T-cell (primary cell): ENCODE measurements at places on chromosomes 5 and 9.

GRCh38 chr5:90967851-90968250, 409.3 kb downstream of the ADGRV1 start:
- no peaks in the 10 kb centered on the region for H3K36me3 ChIP-seq
- H3K4me1 ChIP-seq = no peaks in the 10 kb centered on the region
- H3K27me3 ChIP-seq = peaks cover 3% of the 10 kb centered on the region

DNA sequence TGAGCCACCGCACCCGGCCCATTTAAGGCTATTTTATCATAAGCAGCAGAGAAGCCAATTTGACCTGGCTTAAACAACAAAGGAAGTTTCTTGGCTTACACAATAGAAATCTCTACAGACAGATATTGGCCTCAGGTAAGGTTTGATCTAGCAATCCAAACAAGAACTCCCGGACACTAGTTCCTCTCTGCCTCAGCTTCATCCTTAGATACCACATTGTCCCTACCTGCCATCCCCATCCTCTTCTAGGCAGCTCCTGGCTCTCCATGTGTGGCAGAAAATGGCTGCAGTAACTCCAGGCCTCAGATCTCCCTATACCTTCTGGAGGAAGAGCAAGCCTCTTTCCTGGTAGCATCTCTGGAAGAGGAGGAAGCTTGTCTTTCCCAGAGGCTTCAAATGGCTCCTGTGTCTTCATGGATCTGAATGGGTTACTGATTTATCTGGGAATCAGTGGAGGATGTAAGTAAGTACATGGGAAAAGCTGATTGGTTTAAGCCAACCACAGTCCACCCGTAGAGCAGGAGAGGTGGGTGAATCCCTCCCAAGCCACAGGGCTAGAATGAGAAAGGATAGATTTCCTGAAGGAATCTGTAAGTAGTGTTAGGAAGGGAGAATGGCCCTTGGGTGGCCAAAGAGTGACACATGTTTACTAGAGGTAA, 26.7 kb upstream of the AOPEP start:
- H3K27me3 ChIP-seq = no peaks in the 10 kb centered on the region
- no peaks in the 10 kb centered on the region for H3K4me1 ChIP-seq
- no peak overlapping the region for H3K4me3 ChIP-seq

DNA sequence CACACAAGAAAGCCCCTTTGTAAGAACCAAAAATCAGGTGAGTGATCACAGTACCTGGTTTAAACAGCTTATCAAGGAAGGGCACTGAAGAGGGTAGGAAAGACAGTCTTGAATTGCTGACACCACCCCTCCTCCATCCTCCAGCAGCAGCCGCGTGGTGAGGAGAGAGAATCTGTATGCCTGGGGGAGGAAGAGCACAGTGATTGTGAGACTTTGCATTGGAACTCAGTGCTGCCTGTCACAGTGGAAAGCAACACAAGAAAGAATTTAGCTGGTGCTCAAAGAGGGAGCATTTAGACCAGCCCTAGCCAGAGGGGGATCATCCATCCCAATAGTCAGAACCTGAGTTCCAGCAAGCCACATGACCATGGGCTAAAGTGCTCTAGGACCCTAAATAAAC, 11.6 kb upstream of the STX17 start:
- H3K4me3 ChIP-seq = no peak overlapping the region
- no peak for DNase-seq
- H3K27ac ChIP-seq = no peak overlapping the region
- H3K4me1 ChIP-seq = no peaks in the 10 kb centered on the region
- no peaks in the 10 kb centered on the region for H3K27me3 ChIP-seq
- no peaks in the 10 kb centered on the region for H3K36me3 ChIP-seq

DNA sequence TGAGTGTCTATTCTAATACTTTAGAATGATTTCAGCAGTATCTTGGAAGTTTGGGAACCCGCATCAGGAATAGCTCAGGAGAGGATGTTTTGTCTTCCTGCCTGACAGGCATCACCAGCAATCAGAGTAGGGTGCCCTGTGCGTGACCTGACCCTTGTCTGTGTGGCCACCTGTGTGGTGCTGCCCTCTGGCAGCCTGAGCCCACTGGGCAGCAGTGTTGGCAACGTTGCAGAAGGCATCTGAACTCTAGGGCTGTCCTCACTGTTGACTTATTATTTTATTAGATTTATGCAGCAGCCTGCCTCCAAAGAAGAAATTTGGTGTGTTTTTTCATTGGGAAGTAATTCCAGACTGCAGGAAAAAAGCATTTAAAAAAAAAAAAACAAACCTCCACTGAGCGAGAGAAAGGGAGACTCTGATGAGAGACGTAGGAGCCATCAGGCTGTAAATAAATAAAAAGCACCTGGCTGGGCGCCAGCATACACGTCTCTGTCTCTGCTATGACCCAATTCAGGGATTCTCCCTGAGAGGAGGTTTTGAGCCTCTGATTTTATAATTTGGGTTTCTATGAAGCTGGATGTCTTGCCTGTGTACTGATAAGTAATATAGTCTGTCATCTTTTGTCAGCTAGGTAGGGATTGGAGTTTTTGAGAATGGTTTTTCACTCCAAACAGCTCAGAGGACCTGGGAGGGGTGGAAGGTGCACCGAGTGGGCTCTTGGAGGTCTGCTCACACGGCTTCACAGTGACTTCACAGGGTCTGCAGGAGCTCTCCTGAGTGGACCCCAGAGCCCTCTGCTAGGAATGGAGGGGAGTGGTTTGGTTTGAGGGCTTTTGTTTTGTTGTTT, 49.0 kb downstream of the FAM78A start:
- H3K4me3 ChIP-seq = no peak overlapping the region
- no peak for DNase-seq
- H3K27ac ChIP-seq = no peak overlapping the region
- H3K4me1 ChIP-seq = no peaks in the 10 kb centered on the region
- H3K36me3 ChIP-seq = peaks cover 48% of the 10 kb centered on the region

DNA sequence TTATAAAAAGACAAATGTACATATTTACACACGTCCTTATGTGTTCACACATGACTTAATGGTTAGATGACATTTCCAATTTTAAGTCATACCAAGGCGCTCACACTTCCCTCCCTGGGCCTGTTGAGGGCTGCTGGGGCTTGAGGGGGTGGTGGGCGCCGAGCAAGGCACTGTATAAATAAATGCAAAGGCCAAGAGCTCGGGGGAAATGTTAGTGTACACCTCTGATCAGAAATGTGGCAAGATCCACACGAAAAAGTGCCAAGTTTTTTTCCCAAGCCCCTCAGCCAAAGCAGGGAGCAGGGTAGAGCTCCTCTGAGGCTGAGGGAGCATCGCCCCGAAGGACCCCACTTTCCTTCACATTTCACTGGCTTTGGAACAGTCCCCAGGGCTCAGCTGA, 7.5 kb downstream of the IRF1 start:
- H3K27me3 ChIP-seq = no peaks in the 10 kb centered on the region
- H3K4me1 ChIP-seq = peaks cover 94% of the 10 kb centered on the region
- no peak overlapping the region for H3K4me3 ChIP-seq
- peak overlapping the region; percentile 40 for H3K27ac ChIP-seq

DNA sequence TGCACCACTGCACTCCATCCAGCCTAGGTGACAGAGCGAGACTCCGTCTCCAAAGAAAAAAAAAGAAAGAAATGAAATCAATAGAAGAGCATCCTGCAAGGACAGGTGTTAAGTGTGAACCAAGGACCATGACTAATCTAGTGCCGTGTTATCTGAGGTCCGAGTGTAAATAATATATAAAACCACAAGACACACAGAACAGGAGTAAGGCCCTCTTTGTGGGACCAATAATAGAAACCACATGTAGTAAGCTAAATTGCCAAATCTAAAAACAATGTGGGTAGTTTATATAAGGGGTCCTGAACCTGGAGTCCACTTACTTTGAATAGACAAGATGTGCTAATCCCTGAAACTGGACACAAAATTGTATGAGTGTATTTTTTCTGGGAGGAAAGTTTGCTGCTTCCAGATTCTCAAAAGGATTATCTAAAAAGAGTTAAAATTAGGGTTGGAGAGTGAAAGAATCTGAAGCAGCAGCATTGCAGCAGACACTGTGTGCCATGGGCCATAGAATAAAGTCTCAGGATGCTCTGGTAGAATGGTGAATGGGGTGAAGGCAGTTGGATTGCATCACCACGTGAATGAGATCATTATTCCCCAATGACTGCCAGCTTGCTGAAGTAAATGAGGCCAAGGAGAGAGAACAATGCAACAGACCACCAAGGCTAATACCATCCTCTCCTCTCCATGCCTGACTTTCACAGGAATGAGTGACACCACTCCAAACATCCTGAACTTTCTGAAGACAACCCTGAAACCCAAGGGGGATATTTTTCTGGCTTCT, 222.7 kb downstream of the DCP2 start:
- no peaks in the 10 kb centered on the region for H3K36me3 ChIP-seq
- no peaks in the 10 kb centered on the region for H3K27me3 ChIP-seq
- DNase-seq = no peak
- no peaks in the 10 kb centered on the region for H3K4me1 ChIP-seq

GRCh38 chr9:127124111-127124531, 1.7 kb upstream of the ANGPTL2 start:
- no peaks in the 10 kb centered on the region for H3K4me1 ChIP-seq
- H3K27ac ChIP-seq = no peak overlapping the region
- peaks cover 4% of the 10 kb centered on the region for H3K27me3 ChIP-seq
- no peak overlapping the region for H3K4me3 ChIP-seq

DNA sequence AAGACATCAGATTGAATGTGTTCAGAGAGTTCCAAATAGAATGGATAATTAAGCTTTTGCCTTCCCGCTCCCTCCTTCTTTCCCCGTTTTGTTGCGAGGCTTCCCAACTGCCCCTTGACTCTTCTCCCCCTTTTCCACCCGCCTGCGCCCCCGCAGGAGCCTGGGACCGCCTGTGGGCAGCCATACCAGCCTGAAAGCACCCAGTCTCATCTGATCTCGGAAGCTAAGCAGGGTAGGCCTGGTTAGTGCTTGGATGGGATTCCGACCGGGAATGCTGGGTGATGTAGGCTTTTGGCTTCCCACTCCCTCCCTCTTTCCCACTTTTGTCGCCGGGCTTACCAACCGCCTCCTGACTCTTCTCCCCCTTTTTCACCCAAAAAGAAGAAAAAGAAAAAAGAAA, 6.8 kb upstream of the HSD17B4 start:
- H3K4me3 ChIP-seq = no peak overlapping the region
- peaks cover 10% of the 10 kb centered on the region for H3K27me3 ChIP-seq
- H3K4me1 ChIP-seq = no peaks in the 10 kb centered on the region
